ENCODE measurements at places on chromosomes 5 and 9.
A peak's percentile ranks its signal among the peaks of the same experiment; 100 is the strongest.

DNA sequence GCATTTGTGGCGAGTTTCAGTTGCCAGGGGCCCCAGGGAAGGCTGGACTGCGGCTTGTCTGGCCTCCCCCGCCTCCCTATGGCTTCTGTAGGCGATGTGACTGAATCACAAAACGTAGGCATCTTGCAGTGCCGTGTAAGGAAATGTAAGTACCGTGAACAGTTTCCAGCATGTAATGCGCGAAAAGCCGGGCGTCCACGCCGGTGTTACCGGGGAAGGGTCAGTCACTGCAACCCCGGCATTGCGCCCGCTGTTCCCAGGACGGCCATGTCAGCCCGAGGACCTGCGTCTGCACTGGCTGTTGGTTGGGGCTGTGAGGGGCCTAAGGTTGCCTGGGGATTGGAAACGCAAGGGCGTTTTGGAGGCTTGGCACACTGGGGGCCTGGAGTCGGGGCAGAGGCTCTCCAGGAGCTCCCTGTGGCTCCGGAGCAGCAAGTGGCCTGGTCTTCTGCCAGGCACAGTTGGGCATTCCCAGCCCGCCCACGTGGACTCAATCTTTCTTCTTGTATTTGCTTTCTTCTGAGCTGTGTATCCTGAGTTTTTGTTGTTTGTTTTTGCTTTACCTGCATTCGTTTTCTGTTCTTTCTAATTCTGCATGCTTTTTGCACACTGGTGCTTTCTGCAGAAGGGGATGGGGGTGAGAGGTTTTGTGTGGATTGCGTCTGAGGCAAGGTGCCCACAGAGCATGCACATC is 36.9 kb upstream of the PLEKHG4B start:
- no peak for DNase-seq

- no peak for DNase-seq
These were observed 68.9 kb downstream of the SLC1A3 start for GRCh38 chr5:36675282-36675681.

GRCh38 chr5:3372289-3372688 is 223.3 kb upstream of the IRX1 start:
- DNase-seq = no peak

DNA sequence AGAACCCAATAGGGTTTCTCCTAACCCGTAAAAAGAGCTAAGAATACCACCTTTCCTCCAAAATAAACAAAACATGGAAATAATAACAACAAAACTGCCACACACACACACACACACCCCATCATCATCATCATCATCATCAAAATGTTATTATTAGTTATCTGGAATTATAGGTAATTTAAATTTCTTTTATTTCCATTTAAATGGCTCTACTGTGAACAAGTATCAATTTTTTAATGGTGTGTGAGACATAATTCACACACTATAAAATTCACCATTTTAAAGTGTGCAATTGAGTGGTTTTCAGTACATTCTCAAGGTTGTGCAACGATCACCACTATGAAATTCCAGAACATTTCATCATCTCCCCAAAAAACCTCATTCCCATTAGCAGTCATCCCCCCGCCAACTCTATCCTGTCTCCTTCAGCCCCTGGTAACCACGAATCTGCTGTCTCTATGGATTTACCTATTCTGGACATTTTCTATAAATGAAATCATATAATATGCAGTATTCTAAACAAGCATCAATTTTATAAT is 172.7 kb downstream of the ROR2 start:
- peak; percentile 48 for DNase-seq

DNA sequence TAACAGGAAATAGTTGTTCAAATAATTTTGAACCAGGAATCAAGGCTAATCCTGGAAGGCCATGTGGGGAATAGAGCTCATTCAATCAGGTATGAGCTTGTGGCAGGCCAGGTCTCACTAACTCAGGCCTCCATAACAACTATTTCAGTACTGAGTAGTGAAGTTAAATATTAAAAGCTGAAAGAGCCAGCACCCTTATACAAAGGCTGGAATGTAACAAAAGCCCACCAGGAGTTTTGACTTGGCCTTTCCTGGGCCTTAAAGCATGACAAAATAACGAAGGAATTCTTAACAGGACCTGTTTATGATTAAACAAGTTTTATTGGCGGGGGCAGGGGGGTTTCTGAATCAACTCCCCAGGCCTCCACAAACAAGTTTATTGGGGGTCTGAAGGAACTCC is 1146.7 kb downstream of the CDH9 start:
- no peak for DNase-seq

DNA sequence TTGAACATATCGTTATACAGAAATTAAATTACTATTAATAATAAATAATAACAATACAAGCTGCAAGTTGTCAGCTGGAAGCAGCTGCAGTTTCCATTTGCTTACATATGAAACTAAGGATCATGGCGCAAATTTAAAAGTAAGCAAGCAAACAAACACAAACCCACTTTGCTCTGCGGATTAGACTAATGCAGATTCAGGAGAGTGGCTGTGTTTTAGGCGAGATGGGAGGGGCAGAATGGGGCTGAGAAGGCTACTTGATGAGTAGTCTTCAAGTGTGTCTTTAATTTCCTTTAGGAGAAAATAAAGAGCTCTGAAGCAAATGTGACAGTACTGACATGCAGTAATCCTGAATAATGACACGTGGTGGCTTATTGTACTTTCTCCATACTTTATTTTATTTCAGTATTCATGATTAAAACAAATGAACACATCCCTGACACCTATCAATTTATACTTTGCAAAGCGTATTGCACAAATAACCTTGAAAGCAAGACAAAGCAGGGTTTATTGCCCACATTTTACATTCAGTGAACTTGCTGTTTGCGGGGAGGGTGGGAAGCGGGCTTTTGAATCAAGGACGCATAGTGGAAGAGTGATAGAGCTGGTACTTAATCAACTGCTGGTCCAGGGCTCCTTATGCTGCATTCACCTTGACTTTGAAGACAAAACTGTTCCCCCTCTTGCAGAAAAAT is 221.4 kb upstream of the TRIM32 start:
- DNase-seq = no peak

GRCh38 chr9:2229109-2229721 is 214.1 kb downstream of the SMARCA2 start:
- DNase-seq = no peak

DNA sequence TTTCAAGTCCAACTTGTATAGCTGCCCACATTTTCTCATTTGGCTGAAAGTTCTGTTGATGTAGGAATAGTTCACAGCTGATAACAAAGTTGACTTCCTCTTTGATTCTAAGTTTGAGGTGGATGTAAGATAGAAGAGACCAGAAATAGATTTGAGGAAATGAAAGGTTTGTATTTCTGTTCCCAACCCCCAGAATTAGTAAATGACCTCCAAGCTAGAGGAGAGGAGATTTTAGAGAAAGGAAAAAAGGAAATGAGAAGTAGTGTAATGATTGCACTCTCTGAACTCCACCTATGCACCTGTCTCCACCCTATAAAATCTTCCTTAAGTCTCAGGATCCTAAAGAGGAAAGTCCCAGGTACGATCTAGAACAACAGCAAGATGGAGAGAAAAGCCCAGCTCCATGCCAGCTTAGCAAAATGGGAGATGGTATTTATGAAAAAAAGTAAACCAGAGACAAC is 130.4 kb upstream of the POC5 start:
- no peak for DNase-seq

DNA sequence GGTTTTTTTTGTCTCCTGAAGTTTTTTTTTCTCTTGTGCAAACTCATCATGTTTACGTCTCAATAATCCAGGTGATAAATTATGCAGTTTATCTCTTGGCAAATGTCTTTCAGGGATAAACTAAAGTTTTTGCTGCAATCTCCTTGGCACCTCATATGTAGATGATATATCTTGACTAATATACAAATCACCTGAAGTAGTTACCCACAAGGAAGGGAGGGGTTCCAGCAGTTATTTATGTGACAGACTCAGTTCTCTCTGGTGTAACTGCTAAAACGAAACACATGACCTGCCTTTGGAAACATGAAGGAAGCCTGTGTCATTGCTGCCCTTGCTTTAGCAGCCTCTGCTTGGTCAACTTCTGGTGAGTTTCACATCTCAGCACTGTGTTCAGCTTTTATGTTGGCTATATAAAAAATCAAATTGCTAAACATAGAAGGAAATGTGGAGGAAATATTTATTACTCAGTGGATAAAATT is 39.3 kb upstream of the KIAA1958 start:
- peak; percentile 39 for DNase-seq

- DNase-seq = no peak
These were observed 16.1 kb downstream of the FBP2 start for GRCh38 chr9:94577571-94577970.

- DNase-seq = no peak
These were observed 62.1 kb downstream of the PAX5 start for GRCh38 chr9:36971935-36972488.

GRCh38 chr5:151078490-151079262 is 2.2 kb downstream of the TNIP1 start:
- DNase-seq = no peak

GRCh38 chr5:61330341-61330844 is 1.7 kb upstream of the ZSWIM6 start:
- DNase-seq = peak; percentile 28

DNA sequence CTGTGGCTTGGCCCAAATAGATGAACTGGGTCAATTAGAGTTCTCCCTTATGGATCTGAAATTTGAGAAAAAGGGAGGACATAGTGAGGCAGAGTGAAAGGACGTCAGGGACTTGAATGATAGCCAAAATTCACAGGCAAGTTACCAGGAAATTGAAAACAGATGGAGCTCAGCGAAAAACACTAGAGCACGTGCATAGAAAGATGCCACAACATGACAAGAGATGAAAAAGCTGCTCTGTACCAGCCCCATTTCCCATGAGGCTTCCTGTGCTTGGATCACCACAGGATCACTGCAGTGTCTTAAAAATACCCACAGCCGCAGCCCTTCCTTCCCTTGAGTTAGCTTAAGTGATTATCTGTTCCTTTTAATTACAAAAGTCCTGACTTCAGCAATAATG is 39.0 kb upstream of the HOMER1 start:
- no peak for DNase-seq

GRCh38 chr5:9589049-9589835 is 40.9 kb downstream of the TAS2R1 start:
- DNase-seq = no peak

DNA sequence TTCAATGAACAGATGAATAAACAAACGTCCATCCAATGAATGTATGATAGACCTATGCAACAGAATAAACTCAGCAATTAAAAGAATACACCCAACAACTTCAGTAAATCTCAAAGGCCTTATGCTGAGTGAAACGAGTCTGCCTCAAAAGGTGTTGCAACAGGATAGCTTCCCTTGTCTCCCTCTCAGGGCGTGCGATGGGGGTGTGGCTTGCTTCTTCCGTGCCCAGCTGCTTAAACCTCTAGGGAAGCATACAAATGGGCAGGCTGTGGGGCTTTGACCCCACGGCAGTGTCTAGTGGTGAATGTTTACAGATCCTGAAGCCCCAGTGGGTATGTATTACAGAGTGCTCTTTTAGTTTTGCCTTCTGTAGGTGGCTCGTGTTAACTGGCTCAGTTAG is 87.0 kb upstream of the CCL21 start:
- DNase-seq = no peak

DNA sequence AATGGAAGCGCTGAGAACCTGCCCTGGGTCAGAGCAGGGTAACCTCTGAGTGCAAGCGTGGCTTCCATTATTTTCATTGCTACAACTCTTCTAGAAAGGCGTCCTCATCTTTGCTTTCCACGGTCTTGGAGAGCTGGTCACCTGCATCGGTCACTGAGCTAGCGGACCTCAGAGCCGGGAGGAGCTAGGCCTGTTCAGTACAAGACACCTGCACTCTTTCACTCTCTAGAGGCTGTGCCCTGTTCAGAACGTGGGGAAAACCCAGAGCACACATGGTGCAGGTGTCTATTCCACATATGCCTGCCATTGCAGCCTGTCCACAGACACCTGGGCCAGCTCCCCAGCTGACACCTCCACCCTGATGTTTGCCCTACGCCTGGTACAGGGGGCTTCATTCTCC is 147.8 kb upstream of the IRX2 start:
- no peak for DNase-seq

DNA sequence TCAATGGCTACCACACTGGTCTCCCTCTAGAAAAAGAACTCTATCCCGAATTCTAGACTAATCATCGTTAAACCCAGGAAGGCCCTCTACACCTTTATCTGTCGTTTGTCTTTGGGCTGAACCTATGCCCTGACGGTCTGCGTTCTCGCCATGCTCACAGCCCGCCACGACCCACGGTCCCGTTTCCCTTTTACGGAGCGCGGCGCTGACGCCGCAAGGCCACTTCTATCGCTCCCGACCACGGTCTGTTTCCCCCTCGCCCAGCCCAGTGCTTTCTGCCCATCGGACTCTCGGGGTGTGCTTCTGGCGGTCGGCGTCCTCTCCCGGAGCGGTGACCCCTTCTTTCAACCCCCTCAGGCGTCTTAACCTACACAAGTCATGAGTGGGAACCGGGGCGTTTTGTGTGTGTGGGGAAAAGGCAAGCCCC is 974 bp downstream of the C9orf40 start:
- peak; percentile 51 for DNase-seq

DNA sequence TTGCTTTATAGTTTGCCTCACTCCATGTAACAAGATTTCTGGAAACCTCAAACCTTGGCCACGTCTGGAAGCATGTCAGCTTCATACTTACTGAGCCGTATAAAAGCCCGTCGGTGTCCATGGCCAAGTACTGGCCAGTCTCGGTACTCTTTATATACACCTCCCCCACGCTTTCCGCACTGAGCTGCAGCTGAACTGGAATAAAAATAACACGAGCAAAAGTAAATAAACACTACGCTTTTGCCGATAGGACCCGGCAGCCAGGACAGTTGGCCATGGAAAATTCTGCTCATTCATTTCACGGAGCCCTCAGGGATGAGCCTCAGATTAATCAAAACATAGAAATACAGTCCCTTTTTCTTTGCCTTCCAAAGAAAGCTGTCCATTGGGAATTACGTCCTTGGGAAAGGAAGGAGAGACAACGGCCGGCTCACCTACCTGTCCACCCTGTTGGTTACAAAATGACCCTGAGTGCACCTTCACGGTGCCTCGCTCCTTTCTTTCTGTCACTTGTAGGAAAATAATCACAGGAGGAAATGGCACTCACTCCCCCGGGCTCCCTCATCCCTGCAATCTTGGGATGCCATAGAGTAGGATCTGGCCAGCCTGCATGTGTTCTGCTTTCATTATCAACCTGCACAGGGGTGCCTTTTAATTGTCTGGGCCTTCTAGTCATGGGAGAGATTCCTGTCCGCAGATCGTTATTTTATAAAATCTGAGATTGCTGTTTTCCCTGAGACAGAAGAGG is 85.1 kb downstream of the FGF1 start:
- DNase-seq = peak; percentile 61

DNA sequence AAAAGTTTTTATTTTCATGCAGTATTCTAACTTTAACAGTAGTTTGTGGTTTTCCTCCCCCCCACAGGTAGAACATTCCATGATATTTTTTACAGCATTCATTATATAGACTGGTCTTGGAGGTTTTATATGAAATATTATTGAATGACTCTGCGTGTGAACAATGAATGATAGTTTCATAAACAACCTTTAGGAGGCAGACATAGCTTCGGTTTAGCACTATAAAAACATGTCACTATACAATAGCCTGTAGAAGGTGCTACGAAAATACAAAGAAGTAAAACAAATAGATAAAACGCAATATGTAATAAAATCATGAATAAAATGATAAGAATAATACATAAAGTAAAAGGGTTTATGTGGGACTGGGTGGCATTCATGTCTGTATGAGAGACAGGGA is 8.5 kb downstream of the KLF4 start:
- no peak for DNase-seq

All from AG08396 (cell line).